Epithelial cell of esophagus (primary cell): ENCODE measurements at places on chromosomes 1 and 21.

DNA sequence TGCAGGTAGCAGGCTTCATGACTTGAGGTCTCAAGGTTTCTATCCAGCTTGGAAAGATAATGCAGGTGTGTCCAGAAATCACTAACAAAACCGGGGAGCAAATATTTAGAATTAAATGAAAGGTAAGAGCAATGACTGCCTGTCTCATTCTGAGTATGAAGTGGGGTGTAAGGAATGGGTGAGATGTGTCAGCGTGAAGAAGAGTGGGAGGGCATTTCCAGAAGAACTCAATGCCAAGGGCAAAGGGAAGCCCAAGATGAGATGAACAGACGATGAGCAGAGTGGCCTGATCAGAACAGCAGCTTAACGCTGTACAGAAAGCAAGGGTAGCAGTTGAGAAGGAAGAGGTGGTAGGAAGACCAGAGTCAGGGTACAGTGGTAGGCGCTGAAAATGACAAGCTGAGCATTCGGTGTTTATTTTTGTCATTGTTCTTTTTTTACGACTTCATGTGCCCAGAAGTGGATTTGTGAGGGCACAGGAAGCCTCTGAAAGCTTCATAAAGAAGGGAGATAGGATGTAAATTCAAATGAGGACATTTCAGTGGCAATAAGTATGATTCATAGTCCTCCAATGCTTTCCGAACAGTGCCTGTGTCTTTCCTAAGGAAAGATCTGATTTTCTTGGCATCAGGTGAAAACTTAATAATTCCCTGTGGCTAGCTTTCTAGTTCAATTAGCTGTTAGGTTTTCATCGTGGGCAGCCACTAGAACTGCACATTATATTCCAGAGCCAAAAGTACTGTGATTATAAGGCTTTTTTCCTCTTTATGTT, 190.5 kb downstream of the APP start:
- no peak for DNase-seq

- DNase-seq: no peak
Observed at GRCh38 chr1:159163614-159164228, 7.7 kb upstream of the CADM3 start.

DNA sequence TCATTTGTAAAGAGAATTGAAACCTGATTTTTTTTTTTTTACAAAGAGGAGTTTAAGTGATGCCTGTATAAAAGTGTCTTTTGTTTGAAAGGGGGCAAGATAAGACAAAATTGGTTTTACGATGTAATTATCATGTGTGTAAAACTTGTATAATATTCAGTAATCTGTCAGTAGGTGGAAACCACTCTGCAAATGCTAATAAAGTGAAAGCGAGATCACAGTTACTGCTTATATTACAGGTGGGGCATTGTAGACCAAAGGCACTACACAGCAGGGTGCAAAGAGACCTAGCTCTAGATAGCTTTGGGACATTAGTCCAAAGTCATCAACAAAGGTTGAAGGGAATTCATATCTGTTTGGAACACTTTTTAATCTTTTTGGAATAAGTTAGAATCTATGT, 174.2 kb downstream of the LHX8 start:
- DNase-seq: no peak

DNA sequence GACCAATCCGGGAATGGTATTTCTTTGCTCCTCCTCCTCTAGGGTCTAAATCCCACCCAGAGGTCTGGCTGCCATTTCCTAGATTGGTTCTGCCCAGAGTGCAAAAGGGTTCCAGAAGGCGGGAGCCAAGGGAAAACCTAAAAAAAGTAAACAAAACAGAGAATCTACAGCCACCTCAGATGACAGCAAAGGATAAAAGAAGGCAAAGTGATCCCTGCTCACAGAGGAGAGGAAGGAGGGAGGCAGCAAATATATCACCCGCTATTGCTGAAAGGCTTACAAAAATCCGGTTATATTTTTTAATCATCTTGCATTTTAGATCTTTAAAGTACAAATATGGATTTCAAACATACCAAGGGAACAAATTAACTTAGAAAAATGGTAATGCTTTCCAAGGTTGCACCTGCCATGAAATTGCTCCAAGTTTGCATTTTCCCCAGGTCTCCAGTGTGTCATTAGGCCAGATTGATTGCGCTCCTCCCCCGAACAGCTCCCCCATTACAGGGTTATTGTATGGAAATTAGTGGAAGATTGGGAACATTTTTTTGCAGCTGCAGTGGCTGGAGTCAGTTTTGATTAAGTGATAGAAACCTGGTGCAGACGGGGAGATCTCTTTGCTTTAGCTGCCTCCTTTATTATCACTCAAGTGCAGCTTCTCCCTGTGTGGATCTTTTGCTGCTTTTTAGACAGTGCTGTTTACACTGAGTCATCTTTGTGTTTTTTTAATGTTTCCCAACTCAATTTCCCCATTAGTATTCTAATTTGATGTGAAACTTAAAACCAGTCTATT, 280.5 kb upstream of the CAMK1G start:
- peak; percentile 22 for DNase-seq

- peak; percentile 55 for DNase-seq
Observed at GRCh38 chr1:17632541-17633184, 93.2 kb downstream of the ARHGEF10L start.

- no peak for DNase-seq
Observed at GRCh38 chr1:24957016-24957807, 27.1 kb upstream of the RUNX3 start.

DNA sequence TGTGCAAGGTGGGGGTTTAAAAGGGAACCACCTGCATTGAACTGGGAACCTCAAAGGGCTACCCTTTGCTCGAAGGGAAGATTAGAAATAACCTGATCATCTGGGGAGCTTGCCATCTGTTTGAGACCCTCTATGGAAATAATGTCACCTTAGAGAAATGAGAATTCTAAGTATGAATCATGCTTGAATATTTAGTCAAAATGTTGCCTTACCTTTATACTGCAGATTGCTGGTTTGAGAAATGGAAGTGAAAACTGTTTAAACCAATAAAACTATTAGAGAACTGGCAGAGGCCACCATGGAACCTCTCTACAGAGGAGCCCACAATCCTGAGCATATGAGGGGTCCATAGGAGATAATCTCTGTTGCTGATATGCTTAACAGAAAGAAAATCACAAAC, 131.2 kb upstream of the FAM78B start:
- DNase-seq: no peak

- peak; percentile 34 for DNase-seq
Observed at GRCh38 chr1:36089393-36090121, 865 bp downstream of the ADPRS start.

DNA sequence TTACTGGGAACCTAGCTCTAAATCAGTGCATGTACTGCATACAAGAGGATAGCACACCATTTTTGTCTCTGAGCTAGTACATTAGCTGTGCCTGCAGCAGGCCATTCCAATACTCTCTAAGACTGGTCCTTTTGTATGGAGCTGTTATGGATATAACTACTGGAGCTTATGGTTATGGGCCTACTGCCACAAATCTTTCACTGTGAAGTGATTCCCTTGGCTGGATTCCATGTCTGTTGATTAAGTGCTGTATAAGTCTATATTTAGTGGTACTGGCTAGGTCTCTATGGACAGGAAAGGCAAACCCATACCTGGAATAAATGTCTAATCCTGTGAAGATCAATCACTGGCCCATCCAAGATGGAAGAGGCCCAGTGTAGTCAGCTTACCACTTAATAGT, 12.0 kb downstream of the ZFYVE9 start:
- no peak for DNase-seq

DNA sequence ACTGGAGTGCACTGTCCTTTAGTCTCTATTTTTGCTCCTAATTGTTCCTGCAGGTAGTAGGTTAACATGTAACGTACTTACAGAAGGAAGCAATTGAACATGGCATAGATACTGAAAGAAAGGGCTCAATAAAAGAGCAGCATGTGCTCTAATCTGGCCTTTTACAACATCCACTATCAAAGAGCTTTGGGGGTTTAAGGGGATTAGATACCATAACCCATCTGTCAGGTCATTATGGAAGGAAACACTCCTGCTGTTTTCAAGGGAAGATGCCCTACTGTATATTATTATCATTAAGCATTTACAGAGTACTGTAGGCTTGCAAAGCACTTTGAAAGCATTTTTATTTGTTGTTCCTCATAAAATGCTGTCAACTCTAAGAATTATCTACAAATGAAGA, 152.8 kb downstream of the TTLL7 start:
- no peak for DNase-seq

- DNase-seq: no peak
Observed at GRCh38 chr1:243628476-243628907, 221.6 kb downstream of the AKT3 start.

GRCh38 chr1:54163051-54163450, 10.3 kb upstream of the CDCP2 start:
- peak; percentile 50 for DNase-seq

- DNase-seq: no peak
Observed at GRCh38 chr1:14983277-14983676, 170.3 kb upstream of the TMEM51 start.

DNA sequence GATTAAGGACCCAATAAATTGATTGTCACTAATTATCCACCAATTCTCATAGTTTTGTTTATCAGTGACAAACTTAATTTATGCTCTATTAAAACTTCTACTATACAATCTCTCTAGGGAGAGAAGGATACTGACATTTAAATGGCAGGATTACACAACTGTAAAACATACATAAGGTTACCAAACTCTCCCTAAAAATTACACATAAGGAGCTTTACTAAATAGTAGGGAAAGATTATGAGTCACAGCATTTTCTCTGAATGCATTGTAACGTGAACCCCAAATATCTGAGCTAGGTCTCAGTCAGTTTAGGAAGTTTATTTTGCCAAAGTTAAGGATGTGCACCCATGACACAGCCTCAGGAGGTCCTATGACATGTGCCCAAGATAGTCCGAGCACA, 2140.6 kb downstream of the NCAM2 start:
- no peak for DNase-seq

GRCh38 chr1:29786195-29786594, 549.9 kb downstream of the PTPRU start:
- DNase-seq: no peak

DNA sequence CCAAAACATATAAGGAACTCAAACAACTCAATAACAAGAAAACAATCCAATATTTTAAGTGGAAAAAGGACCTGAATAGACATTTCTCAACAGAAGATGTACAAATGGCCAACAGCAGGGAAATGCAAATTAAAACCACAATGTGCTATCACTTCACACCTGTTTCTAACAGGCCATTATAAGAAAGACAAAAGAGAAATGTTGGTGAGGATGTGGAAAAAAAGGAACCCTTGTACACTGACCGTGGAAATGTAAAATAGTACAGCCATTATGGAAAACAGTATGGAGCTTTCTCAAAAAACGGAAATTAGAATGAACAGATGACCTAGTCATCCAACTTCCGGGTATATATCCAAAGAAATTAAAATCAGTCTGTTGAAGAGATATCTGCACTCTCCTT, 37.8 kb upstream of the CD2 start:
- no peak for DNase-seq

DNA sequence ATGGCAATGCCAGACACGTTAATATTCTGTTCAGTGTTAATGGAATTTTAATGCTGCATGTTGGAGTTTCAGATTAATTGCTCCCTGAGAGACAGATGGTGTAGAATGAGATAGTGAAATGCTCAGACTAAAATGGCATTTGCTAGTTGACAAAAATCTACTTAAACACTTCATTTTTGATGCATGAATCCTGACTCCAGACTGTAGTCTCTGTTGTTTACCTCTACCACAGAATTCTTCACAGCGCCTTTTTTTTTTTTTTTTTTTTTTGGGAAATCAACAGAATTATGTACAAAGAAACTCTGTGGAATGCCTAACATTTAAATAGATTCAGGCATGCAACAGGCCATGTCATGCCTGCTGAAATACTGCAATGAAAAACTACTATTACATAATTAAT, 111.3 kb downstream of the PLPPR5 start:
- DNase-seq: no peak

DNA sequence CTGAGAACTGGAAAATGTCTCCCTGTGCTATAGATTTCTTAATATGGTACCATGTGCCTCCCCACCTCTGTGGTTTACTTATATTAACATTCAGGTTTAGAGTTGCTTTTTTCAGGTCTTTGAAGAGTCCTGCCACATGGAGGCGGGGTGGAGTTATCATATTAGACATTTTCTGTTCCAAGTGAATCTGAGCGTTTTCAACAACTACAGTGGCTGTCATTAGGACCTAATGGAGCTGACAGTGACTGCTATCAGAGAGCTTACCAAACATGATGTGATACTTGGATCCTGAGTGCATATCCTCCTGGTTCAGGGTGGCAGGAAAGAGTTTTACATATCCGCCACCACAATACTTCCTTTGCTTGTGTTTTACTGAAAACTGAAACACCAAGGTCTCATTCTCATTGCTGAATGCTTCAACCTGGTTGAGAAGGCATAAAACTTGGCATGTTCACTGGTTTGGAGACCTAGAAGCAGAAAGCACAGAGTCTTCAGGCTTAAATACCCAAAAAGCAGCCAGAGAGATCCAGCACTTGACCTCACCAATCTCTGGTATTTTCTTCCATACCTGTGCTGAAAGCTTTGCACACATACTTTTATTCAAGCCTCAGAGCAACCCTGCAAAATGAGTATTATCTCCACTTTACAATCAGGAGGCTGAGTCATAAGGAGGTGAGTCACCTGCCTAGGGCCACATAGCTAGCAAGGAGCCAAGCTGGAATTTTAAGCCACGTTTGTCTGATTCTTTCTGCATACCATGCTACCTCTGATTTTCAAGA, 47.4 kb upstream of the OSBPL9 start:
- DNase-seq: peak; percentile 96

DNA sequence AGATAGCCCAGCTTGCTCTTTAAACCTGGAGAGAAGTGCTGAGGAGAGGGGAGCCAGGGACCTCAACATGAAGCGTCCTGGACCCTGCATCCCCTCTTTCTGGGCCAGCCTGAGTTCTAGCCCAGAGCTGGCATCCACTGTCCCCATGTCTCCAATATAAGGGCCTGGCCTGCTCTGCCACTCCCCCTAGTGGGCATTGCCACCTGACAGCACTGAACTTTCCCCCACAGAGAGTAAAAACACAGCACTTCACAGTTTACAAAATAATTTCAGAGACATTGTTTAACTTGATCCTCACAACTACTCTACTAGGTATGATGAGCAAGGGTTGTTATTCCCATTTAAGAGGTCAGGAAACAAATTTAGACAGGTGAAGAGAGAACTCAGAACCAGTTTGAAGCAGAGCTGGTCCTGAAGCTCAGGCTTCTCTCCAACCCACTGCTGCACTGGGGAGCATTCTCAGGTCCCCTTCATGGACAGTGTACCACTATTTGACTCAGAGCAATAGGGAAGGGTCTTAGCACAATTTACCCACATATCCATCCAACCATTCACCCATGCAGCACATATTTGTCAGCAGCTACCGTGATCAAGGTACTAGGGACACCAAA, 151.2 kb downstream of the DMRTA2 start:
- DNase-seq: peak; percentile 34

DNA sequence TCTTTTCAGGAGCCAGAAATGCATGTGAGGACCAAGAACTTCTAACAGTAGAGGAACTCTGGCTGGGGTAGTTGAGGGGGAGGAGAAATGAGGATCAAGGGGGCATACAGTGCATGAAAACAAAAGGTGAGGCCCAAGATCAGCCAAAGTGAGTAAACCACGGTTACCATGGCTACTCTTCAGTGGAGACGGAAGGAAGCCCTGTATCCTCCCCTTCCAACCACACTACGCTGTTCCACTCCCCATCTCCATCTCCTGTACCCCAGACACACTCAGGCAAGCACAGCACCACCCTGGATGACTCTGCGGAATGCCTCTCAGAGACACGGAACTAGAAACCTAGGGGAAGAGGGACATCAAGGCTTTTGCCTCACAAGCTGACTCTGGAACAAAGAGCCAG, 157.6 kb upstream of the CAMK1G start:
- DNase-seq: no peak

- peak; percentile 89 for DNase-seq
Observed at GRCh38 chr1:153985941-153986761, at the start of gene RAB13. Gene RAB13, minus strand, starts transcription at chr1:153986339. Its CDS starts 103 bp downstream, at chr1:153986236.
